ENCODE measurements at places on chromosomes 13 and 19.
A peak's percentile ranks its signal among the peaks of the same experiment; 100 is the strongest.

DNA sequence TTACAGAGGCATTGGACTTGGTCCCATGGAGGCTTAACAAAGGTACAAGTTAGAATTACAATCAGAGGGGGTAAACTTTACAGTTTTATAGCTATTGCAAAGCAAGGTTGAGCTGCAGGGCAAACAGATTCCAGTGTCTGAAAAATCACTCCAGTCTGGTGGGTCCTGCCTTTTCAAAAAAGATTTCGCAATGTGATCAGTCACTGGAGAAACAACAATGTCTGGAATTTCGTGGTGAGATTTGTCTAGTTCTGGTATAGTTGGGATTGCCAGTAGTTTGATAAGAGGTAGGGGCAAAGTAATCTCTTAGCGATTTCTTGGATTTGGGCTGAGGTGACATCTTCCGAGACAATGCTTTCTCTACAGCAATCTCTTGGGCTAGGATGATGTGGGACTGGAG lies 1198.2 kb upstream of the PCDH9 start:
- DNase-seq = no peak

DNA sequence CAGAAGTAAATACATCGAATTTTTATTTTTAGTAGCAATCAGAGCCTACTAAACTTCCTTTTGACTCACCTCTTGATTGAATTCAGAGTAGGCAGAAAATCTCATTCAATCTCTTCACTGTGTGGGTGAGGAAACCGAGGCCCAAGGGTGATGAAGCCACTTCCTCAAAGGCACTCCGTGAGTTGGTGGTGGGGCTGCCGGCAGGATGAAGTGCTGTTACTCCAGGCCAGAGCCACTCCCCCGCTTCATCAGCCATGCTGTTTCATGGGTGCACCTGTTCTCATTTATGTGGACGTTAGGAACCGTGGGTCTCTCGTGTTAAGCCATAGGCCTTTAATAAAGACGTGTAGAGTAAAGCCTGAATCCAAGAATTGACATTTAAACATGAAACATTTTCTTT lies 13.2 kb downstream of the ING1 start:
- DNase-seq = no peak

GRCh38 chr13:67018775-67019174 lies 211.4 kb downstream of the PCDH9 start:
- no peak for DNase-seq

DNA sequence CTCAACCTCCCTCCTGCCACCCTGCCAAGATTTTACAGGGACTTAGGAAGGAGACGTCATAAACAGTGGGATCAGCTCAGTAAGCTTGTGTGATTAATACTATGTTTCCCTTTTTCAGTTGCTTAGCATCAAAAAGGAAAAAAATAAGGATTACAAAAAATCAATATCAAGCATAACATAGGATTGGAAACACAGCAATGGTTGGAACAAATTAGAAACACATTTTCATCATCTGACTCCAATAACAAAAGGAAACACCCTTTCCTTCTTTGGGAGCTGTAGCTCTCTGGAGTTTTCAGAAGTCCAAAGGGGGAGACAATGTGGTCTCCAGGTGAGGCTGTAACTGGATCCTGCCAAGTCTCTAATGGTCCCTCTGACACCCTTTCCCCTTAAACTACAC lies 233.4 kb downstream of the B3GLCT start:
- DNase-seq = no peak

DNA sequence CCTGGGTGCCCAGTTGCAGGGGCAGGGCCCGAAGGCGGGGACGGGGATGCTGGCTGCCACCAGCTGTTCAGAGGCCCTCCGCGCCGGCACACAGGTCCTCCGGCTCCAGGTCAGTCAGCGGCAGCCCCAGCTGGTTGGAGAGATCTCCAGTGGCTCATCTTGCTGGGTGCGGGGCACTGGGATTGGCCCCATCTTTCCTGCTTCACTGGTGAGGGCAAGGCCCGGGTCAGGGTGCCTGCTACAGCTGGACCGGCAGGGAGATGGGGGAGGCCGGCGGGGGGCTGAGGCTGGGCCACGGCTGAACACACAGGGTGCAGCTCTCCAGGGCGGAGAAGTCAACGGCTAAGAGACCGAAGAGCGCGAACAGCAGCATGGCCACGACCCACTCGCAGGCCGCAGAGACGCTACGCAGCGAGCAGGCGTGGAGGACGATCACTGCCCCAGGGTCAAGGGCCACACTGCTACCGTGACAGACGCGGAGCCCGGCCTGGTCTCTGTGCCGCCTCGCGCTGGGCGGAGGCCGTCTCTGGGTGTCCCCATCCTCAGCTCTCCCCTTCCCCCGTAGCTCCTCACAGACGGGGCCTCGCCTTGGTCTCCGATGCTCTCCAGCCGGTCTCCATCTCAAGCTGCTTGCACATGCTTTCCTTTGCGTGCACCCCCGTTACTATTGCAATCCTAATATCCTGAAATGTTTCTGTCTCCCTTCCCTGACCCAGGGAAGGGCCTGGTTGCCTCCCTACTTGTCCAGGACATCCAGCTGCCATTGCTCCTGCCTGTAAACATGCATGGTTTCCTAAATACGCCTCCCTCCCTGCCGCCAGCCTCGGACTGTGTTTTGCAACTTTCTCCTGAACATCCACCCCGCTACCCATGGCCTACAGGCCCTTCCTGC lies 12.3 kb downstream of the TMEM150B start:
- DNase-seq = no peak

DNA sequence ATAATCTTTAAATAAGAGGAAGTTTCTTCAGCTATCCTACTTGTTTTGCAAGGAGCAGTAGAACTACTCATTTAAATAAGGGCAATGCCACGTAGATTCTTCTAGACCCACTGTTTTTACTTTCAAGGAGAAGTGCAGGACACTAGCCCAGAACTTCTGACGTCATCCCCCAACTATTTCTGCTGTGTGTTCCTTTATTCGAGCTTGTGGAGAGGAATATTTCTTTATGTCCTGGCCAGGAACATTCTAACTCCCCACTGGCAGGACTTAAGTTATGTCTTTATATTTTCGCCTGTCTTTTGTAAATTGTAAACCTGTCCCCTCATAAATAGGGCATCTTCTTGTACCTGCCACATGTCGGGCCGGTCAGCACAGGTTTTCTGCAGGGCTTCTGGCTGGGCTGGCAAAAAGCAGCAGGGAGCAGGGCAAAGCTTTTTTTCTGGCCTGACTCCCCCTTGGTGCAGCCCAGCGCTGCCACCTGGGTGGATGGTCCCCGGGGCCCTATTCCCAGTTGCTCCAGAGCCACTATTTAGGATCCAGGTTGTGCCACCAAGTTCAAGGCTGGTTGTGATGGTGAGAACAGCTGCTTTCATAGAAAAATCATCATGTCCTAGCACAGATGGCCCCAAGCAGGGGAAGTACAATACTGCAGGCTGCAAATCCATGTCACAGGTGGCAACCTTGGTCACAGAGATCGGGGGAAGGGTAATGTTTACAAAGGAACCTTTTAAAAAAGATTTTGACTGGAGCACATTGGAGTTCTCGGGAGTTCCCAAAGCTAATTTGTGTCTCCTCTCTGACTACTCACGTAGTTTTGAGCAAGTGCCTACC lies 1.8 kb downstream of the MBNL2 start:
- DNase-seq = peak; percentile 83

DNA sequence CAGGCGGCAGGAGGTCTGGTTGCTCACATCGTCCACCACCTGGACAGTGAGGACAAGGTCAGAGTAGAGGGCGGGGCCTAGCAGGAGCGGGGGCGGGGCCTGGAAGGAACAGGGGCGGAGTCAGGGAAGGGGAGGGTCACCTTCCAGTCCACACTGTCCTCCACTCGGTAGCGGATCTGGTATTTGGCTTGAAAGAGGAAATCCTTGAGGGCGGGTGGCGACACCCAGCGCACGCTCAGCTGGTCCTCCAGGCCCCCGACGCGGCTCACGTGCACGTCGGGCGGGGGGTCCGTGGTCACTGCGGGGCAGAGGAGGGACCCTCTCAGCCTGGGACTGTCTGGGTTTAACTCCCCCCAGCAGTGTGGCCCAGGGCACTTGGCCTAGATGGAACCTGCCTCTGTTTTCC lies 8.2 kb downstream of the REX1BD start:
- DNase-seq = no peak

DNA sequence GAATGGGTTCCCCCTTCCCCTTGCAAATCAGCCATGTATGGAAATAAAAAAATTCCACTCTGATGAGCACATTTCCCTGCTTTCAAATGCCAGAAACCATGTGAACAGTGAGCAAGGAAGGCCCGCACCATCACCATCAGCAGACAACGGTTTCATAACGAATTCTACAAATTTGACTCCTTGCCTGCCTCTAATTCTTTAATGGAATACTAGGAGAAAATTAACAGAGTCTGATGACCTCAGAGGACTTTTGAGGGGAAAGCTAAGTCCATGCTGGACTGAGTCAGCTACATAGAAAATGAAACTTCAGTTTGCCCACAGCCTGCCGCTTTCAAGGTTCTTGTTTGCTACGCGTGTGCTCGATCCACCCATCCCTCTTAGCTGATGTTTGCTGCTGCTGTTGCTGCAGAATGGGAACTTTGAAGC lies 46.7 kb upstream of the KL start:
- peak; percentile 4 for DNase-seq

GRCh38 chr19:27935669-27936068 lies 1277.3 kb downstream of the UQCRFS1 start:
- no peak for DNase-seq

GRCh38 chr13:50359041-50359367 lies 343.8 kb downstream of the KCNRG start:
- DNase-seq = no peak

DNA sequence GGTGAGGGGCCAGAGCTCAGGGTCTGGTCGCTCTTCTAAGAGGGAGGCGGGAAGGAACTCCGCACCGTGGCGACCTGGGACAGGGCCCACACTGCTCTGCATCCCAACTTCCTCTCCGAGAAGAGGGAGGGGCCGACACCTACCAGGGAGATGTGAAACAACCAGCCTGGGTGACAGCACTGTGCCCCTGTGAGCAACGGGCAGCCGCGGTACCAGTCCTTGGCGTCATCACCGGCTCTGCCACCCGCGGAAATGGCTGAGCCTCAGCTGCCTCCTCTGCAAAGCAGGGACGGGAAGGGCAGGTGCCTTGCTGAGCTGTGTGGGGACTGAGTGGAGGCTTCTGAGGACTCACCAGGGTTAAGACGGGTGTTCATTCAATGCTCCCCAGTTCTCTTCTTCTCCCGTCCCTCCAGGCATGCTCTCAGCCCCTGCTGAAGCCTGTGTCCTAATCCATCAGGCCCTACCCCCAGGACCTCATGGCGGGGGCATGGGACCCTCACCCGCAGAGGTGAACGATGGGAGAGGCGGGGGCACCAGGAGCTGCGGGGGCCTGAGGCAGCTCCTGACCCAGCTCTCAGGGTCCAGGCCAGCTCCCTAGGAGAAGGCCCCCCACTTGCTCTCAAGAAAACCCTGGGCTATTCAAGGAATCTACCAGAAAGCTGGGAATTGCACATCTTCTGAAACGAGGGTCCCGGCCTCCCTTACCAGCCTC lies 9.3 kb downstream of the ZNF787 start:
- DNase-seq = no peak

Measured in AG04450 (cell line).